Activated CD4-positive, alpha-beta T cell treated with anti-CD3 and anti-CD28 coated beads, Interleukin-2, amount 10 ng/mL, durations not matched to agents 24 days and 14 days (primary cell): ENCODE measurements at places on chromosomes 1 and 21. TPM values are rescaled to one million over a fixed set of nuclear protein-coding genes. Genes with fewer than 3 reads are reported as not detected.

SPRR1A gene
- not detected in 2 replicates for total RNA-seq

GRCh38 chr1:246794048-246794827 lies 70.0 kb downstream of the SCCPDH start:
- H3K36me3 ChIP-seq, result no peaks in the 10 kb centered on the region
- no peak overlapping the region for H3K27ac ChIP-seq
- H3K27me3 ChIP-seq, result no peaks in the 10 kb centered on the region
- H3K4me3 ChIP-seq, result no peak overlapping the region
- no peak for DNase-seq

GRCh38 chr1:24392982-24393650 lies 20.5 kb downstream of the STPG1 start:
- peaks cover 4% of the 10 kb centered on the region for H3K36me3 ChIP-seq
- H3K4me3 ChIP-seq, result no peak overlapping the region
- H3K4me1 ChIP-seq, result peaks cover 28% of the 10 kb centered on the region
- DNase-seq, result peak; percentile 59
- no peaks in the 10 kb centered on the region for H3K27me3 ChIP-seq

SLAMF7 gene
- total RNA-seq, result 18.4 and 20.7 TPM in 2 replicates

DNA sequence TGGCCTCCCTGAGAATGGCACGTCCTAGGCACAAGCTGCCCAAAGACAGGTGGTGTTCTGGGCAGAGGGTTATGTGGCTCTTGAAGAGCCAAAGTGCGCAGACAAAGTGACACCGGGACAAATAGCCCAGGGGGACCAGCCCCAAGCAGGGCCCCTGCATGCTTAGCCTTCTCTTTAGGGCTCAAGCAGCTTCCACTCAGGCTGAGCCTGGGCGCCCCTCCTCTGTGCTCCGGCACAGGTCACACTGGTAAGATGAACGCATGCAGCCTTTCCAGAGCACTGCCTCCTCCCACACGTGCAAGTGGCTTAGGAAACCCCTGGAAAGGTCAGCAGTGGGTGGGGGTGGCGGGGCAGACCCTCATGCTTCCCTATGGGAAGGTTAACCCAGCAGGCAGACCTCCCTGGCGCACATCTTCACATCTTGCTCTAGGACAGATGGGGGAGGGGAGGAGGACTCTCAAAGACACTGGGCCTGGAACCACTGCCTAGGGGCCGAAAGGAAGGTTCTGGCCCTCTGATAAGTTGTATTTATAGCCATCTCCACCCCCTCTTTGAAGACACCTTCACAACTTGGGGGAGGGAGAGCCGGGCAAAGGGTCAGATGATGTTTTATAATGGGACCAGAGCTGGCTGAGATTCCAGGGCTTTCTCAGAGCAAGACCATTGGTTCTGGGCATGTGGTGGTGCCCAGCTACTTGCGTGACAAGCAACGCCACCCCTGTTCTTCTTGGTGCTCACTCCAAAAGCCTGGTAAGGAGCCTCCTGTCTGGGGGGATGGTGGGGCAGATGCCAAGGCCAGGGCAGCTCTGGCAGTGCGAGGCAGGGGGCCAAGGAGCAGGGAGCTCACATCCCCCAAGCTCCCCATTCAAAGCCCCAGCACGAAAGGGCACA lies 5.5 kb downstream of the KLHL21 start:
- no peak for DNase-seq
- no peak overlapping the region for H3K27ac ChIP-seq
- H3K36me3 ChIP-seq, result peaks cover 55% of the 10 kb centered on the region
- H3K4me1 ChIP-seq, result peaks cover 24% of the 10 kb centered on the region
- no peak overlapping the region for H3K4me3 ChIP-seq
- H3K27me3 ChIP-seq, result no peaks in the 10 kb centered on the region

DNA sequence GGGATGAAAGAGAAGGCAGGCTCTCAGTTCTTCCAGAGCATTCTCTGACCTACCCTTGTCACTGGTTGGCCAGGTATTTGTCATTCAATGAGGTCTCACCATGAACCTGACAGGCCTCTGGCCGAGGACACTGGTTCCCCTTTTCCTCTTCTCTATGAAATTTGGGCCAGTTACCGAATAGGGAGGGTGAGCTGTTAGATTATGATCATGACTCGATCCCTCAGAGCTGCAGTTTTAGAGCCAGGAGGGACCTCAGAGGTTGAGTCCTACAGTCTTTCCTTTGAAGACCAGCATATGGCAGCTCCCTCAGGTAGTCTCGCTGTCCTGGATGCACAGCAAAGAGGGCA lies 29.5 kb upstream of the CLSTN1 start:
- H3K27me3 ChIP-seq, result peaks cover 5% of the 10 kb centered on the region
- H3K4me1 ChIP-seq, result peaks cover 8% of the 10 kb centered on the region
- no peak for DNase-seq
- H3K4me3 ChIP-seq, result no peak overlapping the region
- no peak overlapping the region for H3K27ac ChIP-seq

ASCL5 gene
- total RNA-seq, result not detected in 2 replicates

GRCh38 chr1:89347296-89347695 lies 16.6 kb upstream of the GBP6 start:
- no peaks in the 10 kb centered on the region for H3K36me3 ChIP-seq
- DNase-seq, result no peak

GADD45A gene
- 33.4 and 36.7 TPM in 2 replicates for total RNA-seq

DNA sequence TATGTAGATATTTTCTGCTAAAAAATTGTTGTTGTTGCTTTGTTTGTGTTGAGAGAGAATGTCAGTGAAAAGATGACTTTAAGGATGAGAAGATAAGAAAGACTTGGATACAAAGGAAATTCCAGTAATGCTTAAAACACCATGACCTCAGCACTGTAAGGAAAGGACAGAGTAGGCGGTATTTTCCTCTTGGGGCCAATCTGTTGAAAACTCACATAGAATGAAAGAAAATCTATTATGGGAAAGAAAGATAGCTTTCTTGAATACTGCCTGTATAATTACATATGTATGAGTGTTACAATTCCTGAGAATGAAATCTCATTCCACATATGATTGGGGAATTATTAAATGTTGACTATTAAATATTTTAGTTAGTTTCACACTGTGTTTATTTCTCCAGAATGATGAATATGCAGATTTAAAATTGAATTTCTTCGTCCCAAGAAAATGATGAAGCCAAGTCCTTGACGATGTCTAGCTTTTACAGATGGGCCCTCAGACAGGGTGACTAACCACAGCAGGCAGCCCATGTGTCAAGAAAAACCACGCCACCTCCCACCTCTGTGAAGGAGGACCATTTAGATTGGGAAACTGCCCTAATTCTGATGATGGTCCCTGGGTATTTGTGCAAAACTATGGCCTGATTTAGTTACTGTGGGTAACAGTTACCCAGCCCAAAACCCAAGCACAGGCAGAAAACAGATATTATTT lies 49.7 kb upstream of the LMO4 start:
- peaks cover 4% of the 10 kb centered on the region for H3K27me3 ChIP-seq
- no peak overlapping the region for H3K4me3 ChIP-seq
- H3K27ac ChIP-seq, result no peak overlapping the region

COL11A1 gene
- total RNA-seq, result not detected in 2 replicates

DNA sequence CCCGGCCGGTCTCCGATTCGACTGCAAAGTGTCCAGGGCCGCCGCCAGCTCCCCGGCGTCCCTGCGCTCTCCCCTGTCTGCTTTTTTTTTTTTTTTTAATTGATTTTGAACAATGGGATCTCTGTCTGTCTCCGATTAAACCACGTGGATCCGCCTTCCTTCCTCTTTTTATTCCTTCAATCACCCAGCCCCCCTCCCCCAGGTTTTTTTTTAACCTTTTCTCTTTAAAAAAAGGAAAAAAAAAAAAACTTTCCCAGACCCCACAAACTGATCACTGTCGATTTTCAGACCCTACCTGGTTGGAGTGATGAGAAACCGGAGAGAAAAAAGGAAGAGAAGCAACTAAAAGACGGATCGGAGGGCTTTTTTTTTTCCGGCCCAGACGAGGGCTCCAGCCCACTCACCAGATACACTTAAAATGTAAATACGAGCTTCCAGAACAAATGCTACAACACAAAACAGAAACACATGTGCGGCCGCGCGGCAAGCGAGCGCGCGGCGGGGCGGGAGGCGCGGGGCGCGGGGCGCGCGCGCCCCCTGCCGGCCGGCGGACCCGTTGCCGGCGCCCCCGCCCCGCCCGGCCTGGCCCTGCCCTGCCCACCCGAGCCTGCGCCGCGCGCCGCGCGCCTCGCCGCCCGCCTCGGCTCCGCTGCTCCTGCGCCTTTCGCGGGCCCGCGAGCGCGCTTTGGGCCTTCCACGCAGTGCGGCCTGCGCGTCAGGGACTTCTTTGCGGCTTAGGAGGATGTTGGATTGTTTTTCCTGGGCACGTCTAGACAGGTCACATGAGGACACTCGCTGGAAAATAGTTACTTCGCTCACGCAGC lies at the start of gene RCC2:
RCC2 (minus strand) TSS at position 428 of the 824 bp plus-strand sequence. CDS start 1,163 bp downstream, outside the sequence.
- peaks cover 41% of the 10 kb centered on the region for H3K4me1 ChIP-seq
- H3K4me3 ChIP-seq, result peak within 1 kb of the TSS; percentile 96
- H3K27me3 ChIP-seq, result no peaks in the 10 kb centered on the region
- peak; percentile 92 for DNase-seq
